ENCODE measurements at places on chromosomes 12 and 14.

GRCh38 chr12:26396402-26396801, 201.0 kb downstream of the SSPN start:
- DNase-seq: no peak

DNA sequence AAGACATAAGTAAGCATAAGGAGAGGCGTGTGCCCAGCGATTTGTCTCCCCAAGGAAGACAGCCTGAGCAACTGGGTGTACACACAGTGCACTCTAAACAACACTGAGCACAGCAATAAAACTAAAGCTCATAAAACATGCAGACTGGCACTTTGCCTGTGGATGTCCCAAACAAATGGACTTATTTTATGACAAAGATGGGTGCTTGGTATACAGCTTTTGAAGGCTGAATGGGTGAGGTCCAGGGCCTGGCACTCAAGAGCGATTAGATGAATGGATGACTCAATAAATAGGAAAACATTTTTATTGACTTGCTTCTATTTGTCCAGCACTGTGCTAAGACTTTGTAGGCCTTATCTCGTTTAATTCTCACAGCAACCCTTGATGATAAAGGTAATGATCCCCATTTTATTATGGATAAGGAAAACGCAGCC, 28.5 kb downstream of the LGMN start:
- no peak for DNase-seq

- DNase-seq: no peak
Observed at GRCh38 chr12:76740501-76740900, 23.4 kb upstream of the ZDHHC17 start.

DNA sequence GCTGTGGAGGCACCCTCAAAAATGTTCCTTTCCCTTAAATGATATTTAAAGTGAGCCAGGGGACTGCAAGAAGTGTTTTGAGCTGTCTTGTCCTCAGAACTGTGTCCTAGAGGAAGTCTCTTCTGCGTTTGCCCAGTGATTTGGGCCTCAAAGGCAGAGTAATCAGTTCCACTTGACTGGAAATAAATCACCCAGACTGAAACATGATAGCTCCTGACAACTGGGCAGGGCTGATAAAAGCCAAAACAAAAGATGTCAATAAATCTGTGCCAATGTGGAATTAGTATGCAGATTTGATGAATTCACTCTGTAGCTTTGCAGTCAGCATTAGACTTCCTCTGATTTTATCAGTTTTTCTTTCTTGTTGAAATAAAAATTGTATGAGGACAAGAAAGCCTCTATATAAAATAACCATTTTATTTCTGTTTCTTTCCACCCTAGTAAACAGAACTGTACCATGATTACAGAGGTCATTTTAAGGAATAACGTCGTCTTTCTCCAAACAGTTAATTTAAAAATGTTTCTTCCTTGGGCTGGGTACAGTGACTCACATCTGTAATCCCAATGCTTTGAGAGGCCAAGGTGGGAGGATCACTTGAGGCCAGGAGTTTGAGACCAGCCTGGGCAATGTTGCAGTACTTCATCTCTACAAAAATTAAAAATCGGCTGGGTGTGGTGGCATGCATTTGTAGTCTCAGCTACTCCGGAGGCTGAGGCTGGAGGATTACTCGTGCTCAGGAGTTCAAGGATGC, 180.8 kb downstream of the ERC1 start:
- DNase-seq: no peak

DNA sequence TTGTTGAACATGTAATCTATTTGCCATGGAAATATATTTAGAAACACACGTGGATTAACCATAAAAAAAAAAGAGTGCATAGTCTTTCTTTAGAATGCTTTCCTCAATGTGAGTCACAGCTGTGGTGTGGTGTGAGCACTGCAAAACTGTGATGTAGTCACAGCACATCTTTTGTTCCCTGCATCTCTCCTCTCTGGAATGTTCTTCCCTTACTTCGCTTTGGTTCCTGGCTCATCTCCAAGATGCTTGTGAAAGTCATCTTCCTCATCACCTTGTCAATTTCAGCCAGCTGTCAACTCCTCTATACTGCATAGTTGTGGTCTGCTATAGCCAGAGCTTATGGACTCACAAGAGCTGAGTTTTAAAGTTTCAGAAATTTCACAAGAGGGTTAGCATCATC, 60.2 kb downstream of the STAB2 start:
- no peak for DNase-seq

DNA sequence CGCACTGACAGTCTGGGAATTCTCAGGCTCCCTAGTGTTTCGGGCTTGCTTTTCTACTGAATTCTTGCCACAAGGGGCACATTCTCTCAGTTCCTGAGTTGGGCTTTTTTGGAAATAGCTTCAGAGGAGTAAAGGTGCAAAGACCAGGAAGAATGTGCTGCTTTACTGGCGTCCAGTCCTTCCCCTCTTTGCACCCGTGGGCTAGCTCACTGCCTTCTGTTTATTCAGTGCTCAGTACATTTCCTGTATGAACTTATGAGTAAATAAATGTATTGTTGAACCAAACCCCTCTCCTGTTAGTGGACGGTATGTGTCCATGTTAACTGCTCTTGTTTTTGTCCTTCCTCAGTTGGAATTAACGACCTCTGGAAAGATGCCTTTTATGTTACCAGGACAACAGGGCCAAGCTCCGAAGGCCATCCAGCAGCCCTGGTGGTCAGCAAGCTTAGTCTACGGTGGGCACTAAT, 24.0 kb downstream of the GSG1 start:
- no peak for DNase-seq

- no peak for DNase-seq
Observed at GRCh38 chr12:116441292-116441691, 117.9 kb upstream of the MAP1LC3B2 start.

DNA sequence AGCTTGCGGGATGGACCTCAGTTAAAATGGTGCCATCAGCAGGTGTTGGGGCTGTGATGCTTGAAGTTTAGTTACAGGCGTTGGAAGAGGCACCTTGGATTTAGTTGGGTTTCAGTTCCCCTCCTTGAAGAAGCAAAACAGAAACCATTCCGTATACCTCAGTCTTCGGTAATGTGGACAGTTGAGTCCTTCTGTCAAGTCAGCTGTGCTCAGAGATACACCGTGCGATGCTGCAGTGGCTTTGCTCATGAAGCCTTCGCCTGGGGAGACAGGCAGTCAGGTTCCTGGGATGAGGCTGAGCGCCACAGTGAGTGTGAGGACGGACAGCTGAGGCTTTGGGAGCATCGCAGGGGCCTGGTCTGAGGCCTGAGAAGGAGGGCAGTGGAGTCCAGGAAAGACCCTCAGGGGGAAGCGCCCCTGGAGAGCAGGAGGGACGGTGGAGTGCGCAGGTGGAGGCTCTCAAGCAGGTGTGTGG, 7.4 kb downstream of the RAN start:
- no peak for DNase-seq

GRCh38 chr14:76385435-76385834, 9.5 kb downstream of the ESRRB start:
- no peak for DNase-seq

DNA sequence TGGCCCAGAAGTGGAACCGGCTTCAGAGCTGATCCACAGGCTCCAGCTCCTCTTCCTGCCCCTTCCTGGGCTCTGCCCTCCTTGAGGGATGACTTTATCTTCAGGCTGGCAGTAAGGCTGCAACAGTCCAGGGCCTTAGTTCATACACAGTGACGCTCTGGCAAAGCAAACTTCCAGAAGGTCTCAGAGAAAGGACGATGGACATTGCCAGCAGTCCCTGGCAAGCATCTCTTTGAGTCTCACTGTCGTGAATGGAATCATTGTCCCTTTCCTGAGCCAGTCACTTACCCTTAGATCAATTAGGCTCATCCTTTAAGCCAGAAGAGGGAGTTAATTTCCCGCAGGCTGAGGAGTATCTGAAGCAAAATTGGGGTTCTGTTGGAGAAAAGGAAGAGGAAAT, 8.6 kb downstream of the AK7 start:
- no peak for DNase-seq

DNA sequence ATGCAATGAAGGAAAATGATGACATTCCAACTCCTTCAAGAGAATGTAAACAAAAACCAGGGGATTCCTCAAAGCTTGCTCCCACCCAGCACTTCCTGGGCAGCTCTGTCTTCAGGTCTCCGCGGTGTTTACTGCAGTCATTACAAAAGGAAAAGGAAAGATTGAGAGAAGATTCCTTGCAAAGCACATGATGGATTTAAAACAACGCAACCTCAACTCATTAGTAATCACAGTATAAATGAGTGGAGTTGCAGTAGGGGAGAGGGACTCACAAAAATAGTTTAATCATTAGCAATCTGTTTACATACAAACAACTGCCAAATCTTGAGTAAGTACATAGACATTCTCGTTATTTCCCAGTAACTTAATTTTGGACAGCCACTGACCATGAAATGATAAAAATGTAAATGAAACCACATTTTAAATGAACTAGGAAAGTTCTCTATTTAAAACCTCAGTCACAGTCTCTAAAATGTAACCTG, 49.7 kb upstream of the OVCH1 start:
- no peak for DNase-seq

DNA sequence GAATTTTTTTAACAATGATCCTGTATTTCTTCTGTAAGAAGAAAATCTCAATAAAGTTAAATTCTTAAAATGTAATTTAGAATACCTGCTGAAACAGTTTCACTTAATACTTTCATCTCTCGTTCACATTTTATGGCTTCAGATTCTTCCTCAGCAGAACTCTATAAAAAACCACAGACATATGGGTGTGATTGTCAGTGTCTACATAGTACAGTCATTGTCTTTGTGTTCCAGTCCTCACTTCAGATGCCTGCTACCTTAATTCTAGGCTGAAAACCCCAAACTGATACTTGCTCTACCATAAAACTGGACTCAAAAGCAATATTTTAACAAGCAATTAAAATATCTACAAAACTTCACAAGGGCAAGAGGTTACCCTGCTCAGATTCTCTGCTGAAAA, 71.8 kb downstream of the DNAI7 start:
- no peak for DNase-seq

DNA sequence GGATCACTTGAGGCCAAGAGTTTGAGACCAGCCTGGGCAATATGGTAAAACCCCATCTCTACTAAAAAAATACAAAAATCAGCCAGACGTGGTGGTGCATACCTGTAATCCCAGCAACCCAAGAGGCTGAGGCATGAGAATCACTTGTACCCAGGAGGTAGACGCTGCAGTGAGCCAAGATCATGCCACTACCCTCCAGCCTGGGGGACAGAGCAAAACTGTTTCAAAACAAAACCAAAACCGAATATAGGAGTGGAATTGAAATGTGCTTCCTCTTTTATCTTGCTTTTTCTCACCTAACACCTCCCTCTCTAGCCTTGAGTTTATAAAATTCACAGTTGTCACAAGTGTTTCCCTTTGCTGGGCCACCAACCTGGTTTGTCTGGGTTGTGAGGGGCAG, 181.9 kb downstream of the PAH start:
- no peak for DNase-seq

DNA sequence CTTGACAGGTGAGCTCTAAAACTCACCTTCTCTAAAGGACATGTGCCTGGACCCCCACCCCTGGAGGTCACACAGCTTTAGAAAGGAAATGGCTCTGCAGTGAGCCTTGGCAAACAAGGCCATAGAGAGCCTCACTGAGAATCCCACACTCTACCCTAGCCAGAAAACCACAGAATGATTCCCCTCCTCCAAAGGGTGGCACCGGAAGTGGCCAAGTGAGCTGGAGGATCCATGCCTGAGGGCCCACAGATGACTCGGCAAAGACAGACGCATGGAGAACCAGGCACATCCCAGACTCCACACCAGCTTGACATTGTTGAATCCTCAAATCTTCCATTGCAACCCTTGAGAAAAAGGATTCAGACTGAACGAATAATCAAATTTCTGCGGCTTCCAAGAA, 54.2 kb upstream of the PTHLH start:
- DNase-seq: no peak

GRCh38 chr12:67991158-67991557, 1.9 kb downstream of the IFNG-AS1 start:
- DNase-seq: peak; percentile 12

- DNase-seq: no peak
Observed at GRCh38 chr12:101749657-101750056, 10.4 kb upstream of the SYCP3 start.

DNA sequence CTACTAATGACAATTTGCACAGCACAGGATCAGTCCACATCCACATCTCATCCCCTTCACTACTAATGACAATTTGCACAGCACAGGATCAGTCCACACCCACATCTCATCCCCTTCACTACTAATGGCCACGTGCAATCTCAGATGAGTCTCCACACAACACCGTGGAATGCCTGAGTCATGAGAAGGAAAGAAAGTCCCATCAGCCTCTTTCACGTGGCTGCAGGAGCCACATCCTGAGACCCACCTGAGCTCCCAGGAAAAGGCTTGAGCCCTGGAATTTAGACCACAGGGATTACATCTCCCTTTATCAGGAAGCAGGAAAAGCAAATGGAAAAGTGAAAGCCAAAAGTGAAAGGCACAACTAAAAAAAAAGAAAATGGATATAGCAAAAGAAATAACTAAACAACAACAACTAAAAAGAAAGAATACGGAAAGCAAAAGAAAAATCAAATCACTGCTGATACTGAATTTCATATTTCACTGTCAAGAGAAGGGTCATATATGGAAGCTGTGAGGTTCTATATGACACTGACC, 1300.5 kb downstream of the TMEM121 start:
- DNase-seq: no peak

- no peak for DNase-seq
Observed at GRCh38 chr12:108527166-108527496, 12.1 kb downstream of the FICD start.

DNA sequence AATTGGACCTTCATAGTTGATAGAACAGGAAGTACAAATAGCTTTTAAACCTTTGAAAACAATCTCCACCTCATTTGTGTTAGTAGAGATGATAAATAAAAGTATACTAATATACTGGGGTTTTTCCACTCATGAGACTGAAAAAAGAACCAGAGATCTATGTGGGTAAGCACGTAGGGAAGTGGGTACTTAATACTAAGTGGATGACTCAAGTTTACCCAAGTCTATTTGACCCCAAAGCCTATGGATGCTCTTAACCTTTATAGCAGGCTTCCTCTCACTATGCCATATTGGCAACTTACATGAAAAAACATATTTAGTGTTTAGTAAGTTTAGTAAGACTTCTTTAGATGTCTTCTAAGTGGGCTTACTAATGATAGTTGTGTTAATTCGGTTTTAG, 49.2 kb upstream of the CHPT1 start:
- DNase-seq: no peak

DNA sequence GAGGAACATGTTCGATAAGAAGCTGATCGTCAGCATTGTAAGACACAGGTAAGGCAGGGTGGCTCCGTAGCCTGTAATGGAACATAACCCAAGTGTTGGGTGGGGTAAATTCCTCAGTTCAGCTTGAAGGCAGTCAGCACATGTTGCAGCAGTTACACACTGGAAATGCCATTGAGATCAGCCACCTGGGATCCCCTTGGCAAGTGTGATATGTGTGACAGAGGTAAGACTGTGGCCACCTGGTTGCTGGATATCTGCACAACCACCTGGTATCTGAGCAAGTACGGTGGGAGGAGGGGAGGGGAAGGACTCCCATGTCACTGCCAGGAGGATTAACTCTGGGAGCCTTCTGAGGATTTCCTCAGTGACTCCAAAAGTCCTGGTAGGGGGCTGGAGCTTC, 158.0 kb upstream of the CAND1 start:
- DNase-seq: no peak

All from stimulated activated CD8-positive, alpha-beta memory T cell treated with anti-CD3 and anti-CD28 coated beads, Interleukin-15, amount 100 ng/mL, for 48 hours (primary cell).